Fibroblast of skin of right quadriceps (primary cell): ENCODE measurements at places on chromosomes 2 and 18.

- DNase-seq: peak; percentile 1
These were observed 94.8 kb upstream of the ARL5A start for GRCh38 chr2:151922845-151923666.

- peak; percentile 52 for DNase-seq
These were observed 10.6 kb downstream of the CFLAR start for GRCh38 chr2:201126308-201127151.

GRCh38 chr2:40113272-40113968 is 334.4 kb upstream of the THUMPD2 start:
- peak; percentile 86 for DNase-seq

GRCh38 chr2:130393318-130393910 is 37.6 kb downstream of the PTPN18 start:
- no peak for DNase-seq

GRCh38 chr2:109382951-109383350 is 230.8 kb downstream of the SEPTIN10 start:
- DNase-seq: peak; percentile 67

GRCh38 chr2:145186303-145186702 is 666.4 kb upstream of the ZEB2 start:
- DNase-seq: peak; percentile 54

- DNase-seq: no peak
These were observed 193.1 kb upstream of the CXCR4 start for GRCh38 chr2:136310797-136311603.

GRCh38 chr2:200757399-200757798 is 54.3 kb upstream of the BZW1 start:
- DNase-seq: no peak

DNA sequence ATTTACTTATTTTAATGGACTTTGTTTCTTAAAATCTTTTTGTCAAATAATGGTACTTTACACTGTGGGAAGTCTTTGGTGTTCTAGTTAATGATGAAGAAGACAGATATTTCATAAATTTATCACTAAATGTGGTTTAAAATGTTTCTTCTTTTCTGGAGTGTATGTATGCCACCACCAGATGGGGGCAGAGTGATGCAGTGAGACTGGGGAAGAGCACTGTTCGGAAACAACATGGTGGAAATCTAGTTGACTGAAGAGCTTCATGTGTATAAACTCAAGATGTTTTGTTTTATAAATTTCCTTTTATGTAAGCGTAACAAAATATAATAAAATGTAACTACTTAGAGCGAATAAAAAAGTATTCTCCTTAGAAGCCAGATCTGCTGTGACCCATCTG is 195.1 kb downstream of the KCNE4 start:
- DNase-seq: peak; percentile 19

DNA sequence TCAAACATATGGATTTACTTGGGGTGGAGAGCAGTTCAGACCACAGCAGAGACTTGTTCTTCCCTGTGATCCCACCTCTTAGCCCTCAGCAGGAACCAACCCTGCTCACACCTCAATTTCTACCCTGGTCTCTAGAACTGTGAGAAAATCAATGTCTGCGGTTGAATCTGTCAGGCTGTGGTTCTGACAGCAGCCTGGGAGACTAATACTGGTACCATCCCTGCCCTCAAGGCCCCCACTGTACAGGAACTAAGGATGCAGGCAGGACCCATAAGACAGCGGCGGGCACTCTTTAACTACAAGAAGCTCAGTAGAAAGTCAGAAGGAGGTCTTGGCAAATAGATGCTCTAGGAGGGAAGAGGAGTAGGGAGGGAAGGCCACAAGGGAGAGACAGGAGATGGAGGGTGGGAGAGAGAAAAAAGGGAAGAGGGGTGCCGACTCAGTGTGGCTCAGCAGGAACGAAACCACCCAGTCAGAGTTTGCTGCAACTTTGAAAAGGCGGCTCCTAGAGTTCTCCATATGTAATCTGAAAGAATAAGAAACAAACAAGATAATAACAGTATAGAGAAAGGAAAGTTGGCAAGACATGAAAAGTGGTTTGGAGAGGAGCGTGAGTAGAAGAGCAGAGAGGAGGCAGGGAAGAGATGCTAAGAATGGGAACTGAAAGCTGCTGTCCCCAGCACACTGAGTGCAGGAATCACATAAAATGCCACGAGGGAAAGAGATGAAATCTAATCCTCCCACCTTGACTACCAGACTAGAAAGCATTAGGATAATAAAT is 323.9 kb upstream of the ID2 start:
- DNase-seq: no peak

DNA sequence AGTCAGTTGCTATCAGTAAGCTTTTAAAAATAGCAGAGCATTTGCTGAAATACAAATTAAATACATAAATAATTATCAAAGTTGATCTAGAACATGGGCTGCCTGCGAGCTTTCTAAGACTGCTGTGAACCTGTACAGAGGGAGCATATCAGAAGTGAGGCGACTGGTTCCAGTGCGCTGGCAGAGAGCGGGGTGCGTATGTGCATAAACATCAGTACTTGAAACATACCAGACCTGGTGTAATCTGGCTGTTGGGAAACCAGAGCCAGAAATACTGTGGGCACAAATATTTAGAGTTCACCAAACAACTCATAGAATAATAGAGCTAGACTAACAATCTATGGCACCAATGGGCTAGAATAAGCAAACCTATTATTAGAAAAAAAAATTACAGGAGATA is 27.3 kb downstream of the PDIA6 start:
- no peak for DNase-seq

GRCh38 chr2:111975053-111975552 is 76.7 kb downstream of the MERTK start:
- DNase-seq: peak; percentile 94

DNA sequence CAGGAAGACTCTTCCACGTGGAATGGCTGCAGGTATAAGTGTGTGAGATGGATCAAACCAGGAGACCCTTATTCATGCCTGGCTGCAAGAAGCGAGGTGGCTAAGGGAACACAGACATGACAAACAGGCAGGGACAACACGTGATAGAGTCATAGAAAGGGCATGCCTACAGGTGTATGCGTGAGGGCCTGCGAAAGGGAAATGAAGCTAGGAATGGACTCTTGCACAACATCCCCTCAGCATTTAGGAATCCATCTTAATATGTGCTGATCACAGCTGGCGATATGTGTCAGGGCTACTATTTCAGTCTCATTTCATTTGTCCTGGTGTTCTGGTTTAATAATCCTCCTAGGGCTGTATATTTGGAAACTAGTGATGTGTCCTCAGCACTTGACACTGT is 291.2 kb downstream of the MYT1L start:
- no peak for DNase-seq

- DNase-seq: peak; percentile 41
These were observed 680 bp downstream of the DTNB start for GRCh38 chr2:25672494-25673299.

GRCh38 chr2:28507796-28508764 is 12.2 kb downstream of the PLB1 start:
- DNase-seq: no peak

GRCh38 chr18:74063557-74063956 is 84.1 kb downstream of the FBXO15 start:
- no peak for DNase-seq

- no peak for DNase-seq
These were observed 53.8 kb upstream of the SLC66A3 start for GRCh38 chr2:11101430-11101829.

DNA sequence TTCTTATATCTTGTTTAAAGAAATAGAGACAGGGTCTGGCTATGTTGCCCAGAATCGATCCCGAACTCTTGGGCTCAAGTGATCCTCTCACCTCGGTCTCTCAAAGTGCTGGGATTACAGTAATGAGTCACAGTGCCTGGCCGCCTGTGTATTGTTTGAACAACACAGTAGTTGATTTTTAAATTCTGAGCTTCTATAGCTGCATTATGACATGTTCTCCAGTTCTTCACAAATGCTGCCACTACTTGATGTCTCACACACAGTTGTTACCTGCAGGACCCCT is 7.7 kb upstream of the RHOB start:
- DNase-seq: no peak
